Cardiac ventricle fibroblast (primary cell): ENCODE measurements at places on chromosomes 5 and 9. TPM values are rescaled to one million over a fixed set of nuclear protein-coding genes. Genes with fewer than 3 reads are reported as not detected.

Gene MYOT
- total RNA-seq, result not detected in 2 replicates

Gene PDCD1LG2
- 4.9 and 7.2 TPM in 2 replicates for total RNA-seq

Gene TLX3
- not detected in 2 replicates for total RNA-seq

Gene PSMB7
- 103 and 180 TPM in 2 replicates for total RNA-seq

Gene IL7R
- total RNA-seq, result 0.06 TPM in 1 of 2 replicates, not detected in the other

Gene CIZ1
- 40.2 and 45.4 TPM in 2 replicates for total RNA-seq

Gene EGFL7
- total RNA-seq, result 32.2 and 35.9 TPM in 2 replicates

Gene ADCY2
- total RNA-seq, result not detected in 2 replicates

Gene SPOCK1
- total RNA-seq, result 175 and 188 TPM in 2 replicates

Gene FRMD3
- under 0.01 and 0.05 TPM in 2 replicates for total RNA-seq

Gene MEIKIN
- total RNA-seq, result 0.12 TPM in 1 of 2 replicates, not detected in the other

Gene MARCOL
- not detected in 2 replicates for total RNA-seq

Gene GPR151
- total RNA-seq, result not detected in 2 replicates

Gene PTGS1
- 122 and 135 TPM in 2 replicates for total RNA-seq

Gene GRIN1
- total RNA-seq, result 0.29 TPM in 1 of 2 replicates, not detected in the other

Gene TRIM7
- total RNA-seq, result 0.29 and 0.31 TPM in 2 replicates

Gene COL23A1
- total RNA-seq, result 0.29 and 0.75 TPM in 2 replicates

Gene MYO10
- 15.7 and 22.0 TPM in 2 replicates for total RNA-seq

Gene CTNND2
- total RNA-seq, result not detected in 2 replicates

Gene PTGER4
- total RNA-seq, result 39.9 and 40.1 TPM in 2 replicates

Gene GPRIN1
- 2.2 and 2.4 TPM in 2 replicates for total RNA-seq

Gene RNF183
- total RNA-seq, result not detected in 2 replicates

Gene ZFP2
- 1.3 and 2.8 TPM in 2 replicates for total RNA-seq

Gene THBS4
- total RNA-seq, result 0.87 TPM in 1 of 2 replicates, not detected in the other

Gene TUSC1
- 5.7 and 8.0 TPM in 2 replicates for total RNA-seq

Gene PCSK5
- total RNA-seq, result 5.1 and 6.0 TPM in 2 replicates

Gene PCDHGA5
- total RNA-seq, result 3.0 and 3.1 TPM in 2 replicates

Gene FAM151B
- total RNA-seq, result 1.9 and 2.9 TPM in 2 replicates

Gene SPATA31A3
- not detected in 2 replicates for total RNA-seq

Gene RAPGEF1
- 15.0 and 34.8 TPM in 2 replicates for total RNA-seq

Gene PFN3
- total RNA-seq, result not detected in 2 replicates

Gene GABRA1
- not detected in 2 replicates for total RNA-seq

Gene TMEM215
- total RNA-seq, result not detected in 2 replicates

Gene SELENOP
- 324 and 373 TPM in 2 replicates for total RNA-seq

Gene PCDHGB6
- total RNA-seq, result 2.6 and 3.6 TPM in 2 replicates

Gene SLC25A2
- total RNA-seq, result 0.12 TPM in 1 of 2 replicates, not detected in the other

Gene ELOVL7
- 0.12 TPM in 1 of 2 replicates, not detected in the other for total RNA-seq

Gene UBE2QL1
- total RNA-seq, result not detected in 2 replicates

Gene SOX30
- total RNA-seq, result not detected in 2 replicates

Gene PCDHAC2
- 0.12 and 0.15 TPM in 2 replicates for total RNA-seq

Gene SNX18
- 69.2 and 70.3 TPM in 2 replicates for total RNA-seq

Gene PCDHGC4
- total RNA-seq, result 1.1 and 26.8 TPM in 2 replicates

Gene DMRT1
- total RNA-seq, result not detected in 2 replicates

Gene SPRY4
- total RNA-seq, result 19.6 and 25.4 TPM in 2 replicates

Gene PTGES
- total RNA-seq, result 7.4 and 8.9 TPM in 2 replicates
